GM12891 (cell line): ENCODE measurements at places on chromosomes 16 and 17.
A peak's percentile ranks its signal among the peaks of the same experiment; 100 is the strongest.

GRCh38 chr16:69724981-69725479 lies 1.3 kb downstream of the NQO1 start:
- no peak for DNase-seq

DNA sequence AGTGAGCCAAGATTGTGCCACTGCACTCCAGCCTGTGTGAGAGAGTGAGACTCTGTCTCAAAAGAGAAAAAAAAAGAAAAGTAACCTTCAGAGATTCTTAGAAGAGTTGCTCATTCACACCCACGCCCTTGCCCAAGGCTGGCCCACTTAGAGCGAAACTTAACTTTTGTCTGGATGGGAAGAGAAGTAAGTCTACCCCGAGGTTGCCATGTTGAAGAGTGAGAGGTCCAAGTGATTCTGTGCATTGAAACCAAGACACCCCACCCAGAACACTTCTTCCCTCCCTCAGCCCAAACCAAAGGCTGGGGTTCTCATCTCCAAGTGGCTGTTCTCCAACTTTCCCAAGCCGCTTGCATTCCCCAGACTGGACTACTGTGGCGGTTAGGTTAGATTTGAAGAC lies 2.4 kb upstream of the CISD3 start:
- DNase-seq, result no peak

- DNase-seq, result no peak
Observed at GRCh38 chr17:64579917-64580316, 73.1 kb downstream of the CEP95 start.

- no peak for DNase-seq
Observed at GRCh38 chr16:23348579-23349469, 46.7 kb downstream of the SCNN1B start.

- no peak for DNase-seq
Observed at GRCh38 chr17:38877130-38877851, 7.4 kb downstream of the LASP1 start.

GRCh38 chr16:87687126-87687910 lies 78.5 kb downstream of the KLHDC4 start:
- no peak for DNase-seq

GRCh38 chr17:33595828-33596227 lies 302.7 kb upstream of the ASIC2 start:
- no peak for DNase-seq

DNA sequence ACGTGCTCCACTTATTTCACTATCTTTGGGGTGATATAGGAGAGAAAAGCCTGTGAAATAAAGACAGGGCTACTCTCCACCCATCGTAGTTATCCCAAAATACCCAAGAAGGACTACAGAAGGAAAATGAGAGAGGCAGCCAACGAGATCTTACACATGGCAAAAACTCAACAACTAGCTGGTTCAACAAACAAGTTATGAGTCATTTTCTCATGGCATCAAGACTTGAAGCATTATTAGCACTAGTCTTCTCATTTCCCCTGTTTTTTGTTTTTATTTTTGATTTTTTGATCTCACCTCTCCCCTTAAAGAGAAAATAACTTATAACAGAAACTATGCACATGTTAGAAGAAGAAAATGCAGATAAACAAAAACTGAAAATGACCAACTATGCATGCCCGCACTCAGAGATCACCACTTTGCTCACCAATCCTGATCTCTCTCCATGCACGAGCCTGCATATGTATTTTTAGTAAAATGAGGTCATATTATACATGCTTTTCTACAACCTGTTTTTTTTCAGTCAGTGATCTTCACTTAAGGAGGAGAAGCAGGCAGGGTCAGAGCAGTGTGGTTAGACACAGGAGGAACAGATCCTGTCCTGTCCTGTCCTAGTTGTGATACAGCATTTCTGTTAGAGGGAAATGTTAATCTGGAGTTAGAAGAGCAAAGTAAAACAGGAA lies 22.8 kb downstream of the FAM117A start:
- no peak for DNase-seq

DNA sequence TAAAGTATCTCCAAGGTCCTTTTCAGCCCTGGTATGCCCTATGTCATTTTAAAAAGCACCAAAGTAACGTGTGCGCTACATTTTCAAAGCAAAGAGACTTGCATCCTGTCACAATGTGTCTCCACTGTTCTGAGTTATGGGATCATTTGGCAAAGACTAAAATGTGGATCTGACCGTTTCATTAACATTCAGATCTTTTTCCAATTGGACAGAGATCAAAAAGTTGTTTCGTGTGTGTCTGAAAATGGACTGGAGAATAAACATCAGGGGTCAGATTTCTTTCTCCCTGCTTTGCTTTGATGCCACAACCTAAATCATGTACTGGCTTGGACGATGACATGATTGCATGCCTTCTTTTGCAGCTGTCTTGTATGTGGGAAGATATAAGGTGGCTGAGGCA lies 136.0 kb upstream of the NOG start:
- no peak for DNase-seq

DNA sequence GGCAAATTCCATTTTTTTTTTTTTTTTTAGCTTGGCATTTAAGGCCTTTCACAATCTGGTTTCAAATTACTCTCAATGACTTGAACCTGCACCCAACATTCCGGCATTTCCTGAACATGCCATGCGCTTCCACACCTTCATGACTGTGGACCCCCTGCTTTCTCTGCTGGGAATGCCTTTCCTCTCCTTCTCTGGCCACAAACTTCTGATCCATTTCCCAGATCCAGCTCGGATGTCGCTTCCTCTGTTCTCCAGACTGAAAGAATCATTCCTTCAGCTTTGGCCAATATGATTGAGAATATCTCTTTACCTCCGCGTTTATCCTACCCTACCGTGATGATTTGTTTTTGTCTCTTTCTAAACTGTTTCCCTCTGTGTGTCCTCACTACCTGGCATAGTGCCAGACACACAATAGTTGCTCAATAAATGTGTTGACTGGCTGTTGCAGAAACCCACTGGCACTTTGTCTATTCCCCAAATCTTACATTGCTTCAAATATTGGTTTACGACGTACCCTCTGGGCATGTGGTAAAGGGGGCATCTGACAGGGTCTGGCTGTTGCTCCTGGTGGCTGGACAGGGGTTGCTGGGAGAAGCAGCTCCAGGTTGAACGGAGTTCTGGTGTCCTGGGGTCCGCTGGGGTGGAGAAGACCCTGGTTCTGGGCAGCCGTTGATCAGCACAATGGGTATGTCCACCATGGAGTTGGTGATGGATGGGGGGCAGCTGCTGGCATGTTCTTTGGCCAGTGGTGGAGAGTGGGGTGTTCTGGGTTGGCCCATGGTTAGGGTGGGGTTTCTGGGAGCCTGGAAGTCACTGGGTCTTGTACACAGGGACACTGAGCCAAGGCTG lies 14.7 kb downstream of the TNS4 start:
- DNase-seq, result no peak

GRCh38 chr17:41800601-41801373 lies 11.0 kb downstream of the P3H4 start:
- DNase-seq, result no peak

- DNase-seq, result no peak
Observed at GRCh38 chr16:9625122-9625521, 533.7 kb downstream of the HAPSTR1 start.

DNA sequence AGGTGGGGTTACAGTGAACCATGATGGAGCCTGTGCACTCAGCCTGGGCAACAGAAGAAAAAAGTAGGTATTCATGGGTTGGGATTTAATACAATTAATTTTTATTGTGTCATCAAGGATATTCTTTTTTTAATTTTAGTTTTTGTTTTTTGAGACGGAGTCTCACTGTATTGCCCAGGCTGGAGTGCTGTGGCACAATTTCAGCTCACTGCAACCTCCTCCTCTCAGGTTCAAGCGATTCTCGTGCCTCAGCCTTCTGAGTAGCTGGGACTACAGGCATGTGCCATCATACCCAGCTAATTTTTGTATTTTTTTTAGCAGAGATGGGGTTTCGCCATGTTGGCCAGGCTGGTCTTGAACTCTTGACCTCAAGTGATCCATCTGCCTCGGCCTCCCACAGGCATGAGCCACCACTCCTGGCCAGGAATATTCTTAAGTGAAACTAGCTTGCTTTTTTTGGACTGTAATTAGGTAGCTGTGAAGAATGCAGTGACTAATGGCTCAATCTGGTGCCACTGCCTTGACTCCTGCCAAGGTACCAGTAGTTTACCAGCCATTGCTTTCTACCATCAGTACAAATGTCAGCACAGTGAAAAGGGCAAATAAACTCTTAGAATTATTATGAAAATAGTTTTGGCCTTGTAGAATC lies 4.8 kb downstream of the PPM1D start:
- no peak for DNase-seq

GRCh38 chr17:70405492-70406220 lies 236.3 kb downstream of the KCNJ2 start:
- DNase-seq, result no peak

DNA sequence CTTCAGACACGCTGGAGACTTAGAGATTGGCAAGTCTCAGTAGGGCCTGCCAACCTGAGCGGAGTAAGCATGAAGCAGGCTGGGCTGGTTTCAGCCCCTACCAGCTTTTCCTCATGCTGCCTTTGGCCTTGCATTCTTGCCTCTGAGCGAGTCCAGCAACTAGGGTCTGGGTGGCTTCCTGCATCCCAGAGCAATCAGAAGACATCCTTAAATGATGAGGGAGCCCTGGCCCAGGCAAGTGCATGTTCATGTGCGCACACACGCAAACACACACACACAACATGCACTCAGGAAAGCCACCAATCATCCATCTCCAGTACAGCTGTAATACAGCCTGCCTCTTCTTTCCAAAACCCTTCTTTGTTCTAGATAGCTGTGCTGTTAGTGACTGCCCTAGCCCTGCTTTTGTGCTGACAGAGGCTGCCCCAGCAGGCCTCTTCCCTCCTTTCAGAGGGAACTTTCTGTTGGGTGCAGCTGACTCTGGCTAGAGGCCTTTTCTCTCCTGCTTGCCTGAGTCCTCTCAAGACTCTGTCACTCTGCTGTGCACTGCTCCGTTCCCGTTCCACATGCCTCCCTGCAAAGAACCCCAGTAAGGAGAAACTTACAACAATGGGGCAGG lies 30.7 kb upstream of the TBX2 start:
- DNase-seq, result no peak

GRCh38 chr16:69110406-69110805 lies 5.0 kb downstream of the HAS3 start:
- DNase-seq, result no peak

DNA sequence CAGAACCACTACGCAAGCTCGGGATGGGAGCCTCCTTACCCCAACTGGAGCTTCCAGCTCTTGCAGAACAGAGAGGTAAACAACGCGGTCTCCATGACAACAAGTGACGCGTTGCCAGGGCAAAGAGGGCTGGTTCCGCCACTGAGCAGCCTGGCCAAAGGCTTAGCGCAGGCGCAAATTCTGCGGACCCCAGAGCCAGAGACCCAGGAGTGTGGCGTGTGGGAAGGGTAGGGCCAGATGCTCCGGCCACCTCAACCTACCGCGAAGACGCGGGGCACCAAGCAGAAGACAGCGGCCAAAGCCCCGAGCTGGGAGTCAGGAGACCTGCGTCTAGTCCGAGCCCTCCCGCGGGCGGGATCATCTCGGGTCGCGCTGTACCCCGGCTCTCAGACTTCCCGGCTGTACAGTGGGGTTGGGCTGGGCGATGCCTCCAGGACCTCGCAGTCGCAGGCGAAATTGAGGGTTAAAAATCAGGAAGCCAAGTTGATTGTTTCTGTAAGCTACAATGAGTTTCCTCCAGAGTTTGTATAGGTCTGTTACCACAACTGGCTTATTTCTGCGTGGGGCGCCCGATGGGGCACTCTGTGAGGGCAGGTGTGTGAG lies at the start of gene TEKT1:
Gene TEKT1 (minus strand): TSS at position 69 of the 603 bp plus-strand sequence. CDS start 1,353 bp downstream, outside the sequence.
- peak; percentile 68 for DNase-seq

- DNase-seq, result no peak
Observed at GRCh38 chr16:67474551-67475455, 6.2 kb downstream of the ATP6V0D1 start.

GRCh38 chr17:57067162-57067561 lies 17.9 kb upstream of the AKAP1 start:
- DNase-seq, result no peak

- no peak for DNase-seq
Observed at GRCh38 chr16:9647981-9648701, 534.1 kb downstream of the GRIN2A start.

DNA sequence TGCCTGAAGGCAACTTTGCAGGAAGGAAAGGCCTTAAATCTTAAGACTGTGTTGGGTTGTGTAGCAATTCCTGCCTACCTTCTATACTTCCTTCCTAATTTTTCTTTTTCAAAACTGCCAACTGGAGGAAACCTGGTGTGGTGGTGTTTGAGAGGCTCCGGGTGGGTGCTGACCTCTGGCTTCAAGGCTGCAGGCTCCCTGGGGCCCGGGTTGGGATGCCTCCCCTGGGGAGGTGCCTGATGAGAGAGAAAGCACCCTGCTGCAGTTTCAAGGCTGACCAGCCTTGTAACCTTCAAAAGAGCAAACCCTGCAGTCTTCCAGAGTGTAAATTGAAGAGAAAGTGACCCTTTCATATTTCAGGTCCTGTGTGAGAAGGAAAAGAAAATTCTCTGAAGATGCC lies 55.9 kb downstream of the MSI2 start:
- no peak for DNase-seq
